ENCODE measurements at places on chromosomes 5 and 9.

- no peak for DNase-seq
Measured at GRCh38 chr5:159409801-159410200, 79.5 kb upstream of the IL12B start.

GRCh38 chr5:172911628-172911880 is 47.7 kb upstream of the RPL26L1 start:
- no peak for DNase-seq

DNA sequence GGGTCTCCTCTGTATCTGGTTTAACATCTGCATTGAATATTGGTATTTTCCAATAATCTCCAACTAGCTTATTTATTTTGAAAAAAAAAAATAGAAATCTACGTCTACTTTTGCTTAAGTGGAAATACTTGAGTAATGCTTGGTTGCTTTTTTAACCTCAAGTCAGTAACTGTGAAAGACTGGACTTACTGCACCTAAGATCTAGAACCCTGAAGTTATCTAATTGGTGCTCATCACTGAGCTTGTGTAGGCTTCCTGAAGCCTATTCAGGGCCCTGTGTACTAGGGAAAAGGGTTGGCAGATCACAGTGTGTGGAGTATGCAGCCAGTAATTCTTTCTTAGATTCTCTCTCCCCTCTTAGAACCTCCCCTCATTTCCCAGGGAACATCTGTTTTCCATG is 16.2 kb downstream of the SLC1A1 start:
- no peak for DNase-seq

GRCh38 chr5:14587150-14587549 is 5.6 kb downstream of the OTULINL start:
- DNase-seq, result no peak

DNA sequence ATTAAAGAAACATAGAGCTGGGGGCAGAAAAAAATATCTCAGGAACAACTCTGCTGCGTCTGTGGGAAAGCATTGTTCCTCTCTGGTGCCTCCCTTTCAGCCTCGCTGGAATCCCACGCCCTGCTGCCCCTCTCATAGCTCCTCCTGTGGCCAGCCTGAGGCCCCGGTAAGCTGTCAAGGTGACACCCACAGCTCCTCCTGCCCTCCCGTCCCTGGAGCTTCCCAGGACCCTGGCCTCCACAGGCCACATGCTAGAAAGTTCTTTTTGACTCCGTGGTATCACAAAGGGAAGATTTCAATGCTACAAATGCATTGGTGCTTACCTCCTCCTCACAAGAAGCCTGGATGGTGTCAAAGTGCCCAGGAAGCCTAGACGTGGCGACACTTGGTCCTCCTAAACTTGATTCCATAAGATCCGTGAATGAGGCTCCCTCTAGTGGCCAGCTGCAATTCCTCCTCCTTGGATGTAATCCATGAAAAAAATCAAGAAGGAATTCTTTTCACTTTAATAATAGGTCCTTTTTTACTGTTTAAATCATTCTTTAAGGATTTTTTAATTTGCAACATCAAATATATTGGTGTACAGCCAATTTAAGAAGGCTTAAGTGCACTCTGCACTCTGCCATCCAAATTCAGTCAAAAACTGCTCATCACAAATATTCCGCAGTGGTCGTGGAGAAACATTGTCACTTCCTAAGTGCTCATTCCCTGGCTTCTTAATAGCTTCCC is 104.9 kb downstream of the CFAP90 start:
- DNase-seq, result peak; percentile 56

GRCh38 chr5:42377496-42377895 is 45.7 kb upstream of the GHR start:
- DNase-seq, result no peak

GRCh38 chr5:141685591-141685990 is 3.6 kb upstream of the ARAP3 start:
- DNase-seq, result no peak

GRCh38 chr5:174462129-174462528 is 262.3 kb upstream of the MSX2 start:
- DNase-seq, result no peak

DNA sequence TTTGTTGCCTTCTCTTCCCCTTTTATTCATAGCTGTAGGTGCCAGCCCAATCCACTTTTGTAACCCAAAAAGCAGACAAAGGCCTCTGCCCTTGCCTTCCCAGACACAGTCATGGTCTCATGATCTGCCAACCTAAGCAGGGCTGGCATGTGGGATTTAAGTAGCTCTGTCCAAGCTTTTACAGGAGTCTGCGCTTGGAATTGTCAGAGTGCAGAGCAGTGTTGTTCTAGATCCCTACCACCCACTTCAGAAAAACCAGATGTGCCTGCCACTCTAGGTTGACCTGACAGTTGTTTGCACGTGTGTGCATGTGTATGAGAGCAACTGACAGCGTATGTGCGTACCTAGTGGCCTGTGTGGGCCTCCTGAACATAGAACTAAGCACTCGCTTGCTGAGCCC is 87.8 kb upstream of the SPRY4 start:
- DNase-seq, result no peak
